Hepatic stellate cell (primary cell): ENCODE measurements at places on chromosomes 2 and 18.

DNA sequence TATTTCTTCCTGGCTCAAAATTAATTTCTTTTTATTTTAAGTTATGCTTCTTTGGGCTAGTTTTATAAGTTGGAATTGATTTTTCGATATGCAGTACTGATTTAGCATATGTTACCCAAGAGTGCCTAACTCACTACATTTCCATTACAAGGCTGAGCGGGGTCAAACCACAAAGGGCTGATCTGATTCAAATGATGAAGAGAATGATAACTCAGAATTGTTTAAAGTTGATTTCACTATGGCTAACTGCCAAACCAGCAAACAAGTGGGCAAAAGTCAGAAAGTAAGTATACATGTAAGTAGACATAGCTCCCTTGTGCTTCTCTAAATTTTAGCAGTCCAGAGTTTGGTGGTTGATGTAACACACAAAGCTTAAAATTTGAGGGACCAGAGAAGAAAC is 35.6 kb downstream of the RAD51AP2 start:
- no peak for DNase-seq

DNA sequence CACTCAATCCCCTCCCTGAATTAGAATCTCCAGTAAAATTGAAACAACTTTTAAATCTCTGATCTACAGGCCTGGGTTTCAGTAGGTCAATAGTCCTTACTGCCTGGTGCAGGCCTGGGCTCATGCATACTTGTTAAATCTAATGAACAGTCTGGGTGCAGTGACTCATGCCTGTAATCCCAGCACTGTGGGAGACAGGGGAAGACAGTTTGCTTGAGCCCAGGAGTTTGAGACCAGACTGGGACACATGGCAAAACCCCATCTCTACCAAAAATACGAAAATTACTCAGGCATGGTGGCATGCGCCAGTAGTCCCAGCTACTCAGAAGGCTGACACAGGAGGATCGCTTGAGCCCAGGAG is 94.7 kb upstream of the SP3 start:
- DNase-seq = no peak

DNA sequence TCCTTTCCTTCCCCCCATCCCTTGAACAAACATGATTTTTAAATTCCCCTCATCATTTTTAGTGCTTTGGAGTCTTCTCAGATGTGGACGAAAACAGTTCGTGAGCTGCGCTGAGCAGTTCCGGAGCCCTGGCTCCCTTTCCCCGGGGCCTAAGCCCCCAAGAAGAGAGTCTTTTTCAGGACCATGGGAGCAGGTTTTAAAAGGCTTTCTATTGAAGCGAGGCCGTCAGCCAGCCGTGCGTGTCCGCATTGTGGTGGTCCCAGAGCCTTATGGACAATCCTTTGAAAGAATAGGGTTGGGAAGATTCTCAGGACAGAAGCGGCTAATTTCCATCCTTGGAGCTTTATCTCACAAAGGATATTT is 290.7 kb downstream of the SOX11 start:
- no peak for DNase-seq

DNA sequence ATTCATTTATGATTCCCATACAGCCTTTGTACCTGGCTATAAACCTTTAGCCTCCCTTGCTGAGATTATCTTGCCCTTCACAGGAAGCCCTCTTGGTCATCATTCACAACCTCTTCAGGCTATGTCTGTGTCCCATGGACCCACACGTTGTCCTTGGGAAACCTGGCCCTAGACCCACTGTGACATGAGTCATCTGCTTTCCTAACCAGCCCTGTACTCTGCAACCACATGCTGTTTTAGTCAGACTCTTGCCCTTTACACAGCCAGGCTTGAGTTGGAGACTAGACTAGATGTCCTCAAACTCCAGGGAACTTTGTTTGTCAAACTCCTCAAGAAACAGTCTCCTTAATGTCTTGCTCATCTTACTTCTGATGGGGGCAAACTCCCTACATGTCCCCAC is 229.3 kb upstream of the ZSWIM2 start:
- no peak for DNase-seq

GRCh38 chr2:11342551-11343367 is 1.7 kb downstream of the ROCK2 start:
- DNase-seq = peak; percentile 50

DNA sequence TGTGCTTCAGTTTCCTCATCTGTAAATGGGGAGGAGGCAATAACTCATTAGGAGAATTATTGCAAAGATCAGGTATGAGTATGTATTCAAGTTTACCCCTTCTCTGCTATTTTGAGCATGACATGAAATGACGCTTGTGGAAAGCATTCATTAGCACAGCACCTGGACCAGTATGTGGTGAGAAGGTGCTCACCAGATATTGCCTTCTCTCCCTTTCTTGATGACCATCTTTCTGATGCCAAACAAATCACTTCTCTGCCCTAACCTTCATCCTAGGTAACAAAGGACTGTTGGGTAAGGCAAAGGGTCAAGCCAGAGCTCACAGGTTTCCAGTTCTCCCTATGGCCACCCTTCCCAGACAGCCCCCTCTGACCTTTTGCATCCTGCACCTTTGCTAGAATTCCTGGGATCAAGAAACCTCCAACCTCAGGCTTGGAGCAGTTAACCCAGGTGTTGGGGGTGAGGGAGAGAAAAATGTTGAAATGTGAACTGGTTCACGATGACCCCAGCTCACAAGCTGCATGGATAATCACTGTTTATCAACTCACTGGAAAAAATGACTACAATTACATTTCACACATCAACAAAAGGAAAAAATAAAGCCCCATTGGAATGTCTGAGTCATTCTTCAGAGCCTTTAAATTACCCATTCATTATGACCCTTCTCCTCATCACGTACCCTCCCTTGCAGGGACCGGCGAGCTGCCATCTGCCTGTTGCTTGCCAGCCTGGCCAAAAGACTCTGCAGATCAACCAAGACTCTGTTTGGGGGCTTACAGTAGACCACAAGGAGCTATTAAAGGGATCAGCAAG is 41.6 kb downstream of the LBH start:
- DNase-seq = peak; percentile 29
